ENCODE measurements at places on chromosomes 4 and X.
A peak's percentile ranks its signal among the peaks of the same experiment; 100 is the strongest.

DNA sequence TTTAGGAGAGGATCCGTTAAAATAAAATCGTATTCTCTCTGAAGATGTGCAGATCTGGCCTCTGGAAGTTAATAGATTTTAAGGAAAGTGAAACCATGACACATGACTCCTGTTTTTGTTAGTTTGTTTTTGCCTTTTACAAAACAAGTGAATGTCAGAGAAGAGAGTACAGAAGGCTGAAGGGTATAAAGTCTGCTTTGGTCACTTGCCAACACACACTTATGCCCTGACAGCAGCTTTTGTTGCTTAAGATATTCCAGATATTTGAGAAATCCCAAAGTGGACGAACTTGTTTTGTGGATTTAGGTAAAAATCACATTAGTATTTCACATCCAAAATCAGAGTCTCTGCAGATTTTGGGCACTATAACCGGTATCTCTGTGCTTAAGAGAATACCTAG, 192.4 kb upstream of the RASGEF1B start:
- DNase-seq: no peak

- DNase-seq: peak; percentile 89
These were observed 67.1 kb downstream of the PGRMC2 start for GRCh38 chr4:128220286-128221235.

GRCh38 chrX:15973946-15974345, 119.3 kb upstream of the AP1S2 start:
- DNase-seq: no peak

DNA sequence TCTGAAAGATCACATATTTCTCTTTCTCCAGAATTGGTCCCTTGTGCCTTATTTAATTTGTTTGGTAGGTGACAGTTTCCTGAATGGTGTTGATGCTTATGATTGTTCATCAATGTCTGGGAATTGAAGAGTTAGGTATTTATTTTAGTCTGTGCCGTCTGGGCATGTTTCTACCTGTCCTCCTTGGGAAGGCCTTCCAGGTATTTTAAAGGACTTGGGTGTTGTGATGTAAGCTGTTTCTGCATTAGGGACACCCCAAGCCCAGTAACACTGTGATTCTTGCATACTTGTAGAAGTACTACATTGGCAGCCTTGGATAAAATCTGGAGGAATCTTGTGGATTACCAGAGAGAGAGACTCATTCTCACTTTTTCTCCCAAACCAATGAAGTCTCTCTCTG, 120.8 kb upstream of the CXXC4 start:
- no peak for DNase-seq

- DNase-seq: no peak
These were observed 12.2 kb downstream of the MAMLD1 start for GRCh38 chrX:150375243-150375770.

GRCh38 chr4:151163855-151164254, 64.4 kb downstream of the RPS3A start:
- DNase-seq: no peak

- DNase-seq: no peak
These were observed 39.2 kb downstream of the USP11 start for GRCh38 chrX:47272013-47272408.

- DNase-seq: no peak
These were observed 101.4 kb downstream of the C4orf51 start for GRCh38 chr4:145781351-145781750.

DNA sequence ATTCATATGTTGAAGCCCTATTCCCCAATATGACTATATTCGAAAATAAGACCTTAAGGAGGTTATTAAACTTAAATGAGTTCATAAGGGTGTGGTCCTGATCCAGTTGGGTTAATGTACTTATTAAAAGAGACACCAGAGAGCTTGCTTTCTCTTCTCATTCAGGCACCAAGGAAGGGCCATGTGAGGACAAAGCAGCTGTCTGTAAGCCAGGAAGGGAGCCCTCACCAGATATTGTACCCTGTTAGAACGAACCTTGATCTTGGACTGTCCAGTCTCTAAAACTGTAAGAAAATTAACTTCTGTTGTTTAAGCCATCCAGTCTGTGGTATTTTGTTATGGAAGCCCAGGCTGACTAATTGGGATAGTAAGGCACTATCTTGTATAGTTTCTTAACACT, 9.1 kb upstream of the YTHDC1 start:
- DNase-seq: no peak

DNA sequence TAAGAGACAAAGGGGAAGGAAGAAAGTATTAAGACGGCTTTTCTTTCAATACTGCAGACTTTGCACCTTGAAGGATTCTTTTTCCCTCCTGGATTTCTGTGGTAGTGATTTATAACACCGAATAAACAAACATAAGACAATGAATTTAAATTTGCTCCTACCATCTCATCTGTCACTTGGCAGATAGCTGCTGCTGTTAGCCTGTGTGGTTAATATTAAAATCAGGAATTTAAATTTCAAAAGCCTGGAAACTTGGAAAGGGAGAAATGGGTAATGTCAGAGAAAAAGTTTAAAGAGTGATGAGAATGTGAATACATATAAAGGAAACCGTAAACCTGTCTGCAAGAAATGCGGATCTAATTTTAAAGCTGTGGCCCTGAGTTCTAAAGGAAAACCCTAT, 3.4 kb downstream of the FAM149A start:
- no peak for DNase-seq

DNA sequence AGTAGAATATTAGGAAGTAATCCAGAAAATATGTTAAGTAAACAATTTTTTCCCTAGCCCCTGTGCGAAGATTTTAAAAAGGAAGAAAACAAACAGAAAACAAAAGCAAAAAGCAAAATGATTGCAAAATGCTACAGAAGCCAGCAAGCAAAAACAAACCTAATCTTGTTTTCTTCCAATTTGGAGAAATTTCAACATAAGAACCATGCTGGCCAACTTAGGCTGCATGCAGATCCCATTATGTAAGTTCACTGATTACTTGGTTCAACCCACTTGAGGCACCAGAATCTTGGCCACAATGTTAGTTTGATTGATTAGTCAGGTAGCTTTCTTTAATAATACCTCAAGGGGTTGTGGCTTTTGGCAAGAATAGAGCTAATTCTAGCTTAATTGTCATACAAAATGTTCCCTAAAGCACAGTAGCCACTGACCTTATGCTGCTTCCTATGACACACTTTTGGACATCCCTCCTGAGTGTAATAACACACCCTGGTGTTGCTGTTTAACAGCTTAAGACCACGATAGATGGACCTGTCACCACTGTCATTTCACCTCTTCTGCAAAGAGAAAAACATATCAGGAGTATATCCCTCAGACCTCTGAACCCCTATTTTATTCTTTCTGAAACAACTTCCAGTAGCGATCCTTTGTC, 2342.1 kb downstream of the PCDH7 start:
- DNase-seq: no peak

- no peak for DNase-seq
These were observed at the start of gene FREM3 for GRCh38 chr4:143700416-143701352. TSS of gene FREM3 (minus strand) at chr4:143700675. CDS start at chr4:143700675, 0 bp downstream.

GRCh38 chr4:5156682-5157081, 105.4 kb downstream of the STK32B start:
- no peak for DNase-seq

DNA sequence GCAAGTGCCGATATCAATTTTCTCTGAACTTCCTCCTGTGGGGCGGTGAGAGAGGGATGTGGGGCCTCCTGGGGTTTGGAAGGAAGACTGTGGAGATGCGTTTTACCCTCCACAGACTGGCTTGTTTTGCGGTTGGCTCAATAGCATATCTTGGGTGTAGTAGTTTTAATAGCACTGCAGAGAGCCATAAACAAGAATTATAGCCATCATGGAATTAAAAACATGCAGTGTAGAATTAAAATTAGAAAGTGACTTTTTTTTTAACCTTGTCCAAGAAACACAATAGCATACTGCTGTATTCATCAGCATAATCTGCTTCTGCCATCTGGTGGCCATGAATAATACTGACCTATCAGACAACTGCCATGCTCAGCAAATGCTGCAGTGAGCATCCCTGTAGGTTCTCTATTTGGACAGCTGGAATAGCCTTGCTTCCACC, 47.3 kb upstream of the SCML1 start:
- DNase-seq: peak; percentile 28

DNA sequence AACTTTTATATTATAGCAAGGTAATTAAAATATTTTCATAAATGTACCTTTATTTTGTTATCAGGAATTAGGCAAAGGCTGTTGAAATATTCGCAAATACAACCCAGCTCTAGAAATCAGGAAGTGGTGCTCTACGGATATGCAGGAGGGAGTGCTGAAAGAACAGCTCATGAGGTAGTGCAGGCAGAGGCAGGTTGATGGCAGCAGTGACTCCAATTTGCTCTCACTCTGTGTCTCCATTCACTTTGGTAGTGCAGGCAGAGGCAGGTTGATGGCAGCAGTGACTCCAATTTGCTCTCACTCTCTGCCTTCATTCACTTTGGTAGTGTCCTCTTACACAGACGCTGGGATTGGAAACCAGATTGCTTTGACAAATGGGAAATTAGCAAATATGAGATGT, 277.9 kb downstream of the TRIML1 start:
- DNase-seq: peak; percentile 73
